Retina (tissue), 1 donor: ENCODE measurements at places on chromosomes 6 and 20.

- peak; percentile 86 for DNase-seq
Observed at GRCh38 chr6:36848658-36849441, 9.6 kb upstream of the CPNE5 start.

- DNase-seq: no peak
Observed at GRCh38 chr6:150603176-150603575, 3.5 kb downstream of the PLEKHG1 start.

GRCh38 chr6:156416391-156416790 lies 360.8 kb upstream of the ARID1B start:
- DNase-seq: no peak

GRCh38 chr6:93219447-93219846 lies 199.9 kb downstream of the EPHA7 start:
- DNase-seq: no peak

GRCh38 chr6:137116807-137117206 lies 56.6 kb downstream of the IL22RA2 start:
- DNase-seq: no peak

DNA sequence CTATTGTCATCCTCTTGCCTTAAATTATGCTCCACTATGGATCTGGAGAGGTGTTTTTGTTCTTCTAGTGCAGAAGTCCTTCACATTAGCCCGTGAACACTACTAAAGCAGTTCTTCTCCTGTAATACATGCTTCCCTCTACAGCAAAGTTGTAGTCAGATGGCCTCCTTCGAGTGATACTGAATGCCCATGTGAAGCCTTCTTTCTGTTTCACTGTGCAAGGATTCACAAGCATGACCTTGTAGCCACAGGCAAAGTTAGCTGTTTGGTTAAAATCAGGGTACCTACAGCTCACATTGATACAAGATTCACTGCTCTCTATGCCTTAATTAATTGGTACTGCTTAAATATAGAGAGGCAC lies 47.6 kb downstream of the ARHGAP18 start:
- no peak for DNase-seq

- no peak for DNase-seq
Observed at GRCh38 chr6:93163146-93163545, 256.2 kb downstream of the EPHA7 start.

DNA sequence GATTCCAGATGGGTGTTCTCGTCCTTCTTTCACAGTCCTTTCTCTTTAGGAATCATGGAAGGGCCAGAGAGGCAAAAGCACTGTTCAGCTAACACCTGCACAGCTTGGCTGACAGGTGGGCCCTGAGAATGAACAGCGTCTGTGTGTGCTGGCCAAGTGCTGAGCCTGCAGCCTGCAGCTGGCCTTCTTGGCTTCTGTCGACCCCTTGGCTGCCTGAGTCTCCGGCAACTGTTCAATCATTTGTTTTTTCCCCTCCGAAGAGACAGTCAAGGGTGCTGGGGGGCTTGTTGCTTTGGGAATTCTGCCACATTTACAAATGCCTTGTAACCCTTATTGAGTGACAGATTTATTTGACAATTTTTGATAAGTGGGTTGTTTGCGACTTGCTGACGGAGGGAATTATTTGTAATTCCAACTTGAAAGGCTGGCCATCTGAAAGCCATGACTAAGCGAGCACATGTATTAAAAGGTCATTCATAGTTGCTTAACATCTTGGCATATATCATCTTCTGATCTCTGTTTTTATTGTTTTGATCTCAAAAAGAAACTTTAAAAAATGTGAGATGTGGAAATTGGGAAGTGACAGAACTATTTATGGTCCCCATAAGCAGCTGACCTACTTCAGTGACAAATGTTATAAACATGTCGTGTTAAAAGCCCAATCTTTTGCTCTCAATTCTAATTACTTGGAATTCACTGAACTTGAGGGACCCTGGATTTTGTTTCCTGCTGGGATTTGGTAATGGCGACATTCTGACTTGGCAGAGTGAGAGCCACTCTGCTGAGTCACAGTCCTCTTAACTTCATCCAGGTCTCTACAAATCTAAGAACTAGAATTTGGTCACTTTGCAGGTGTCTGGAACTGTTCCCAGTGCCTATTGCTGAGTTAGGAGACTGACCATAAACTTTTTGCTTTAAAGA lies 41.9 kb upstream of the FERMT1 start:
- no peak for DNase-seq

GRCh38 chr20:38212806-38213606 lies 47.5 kb downstream of the KIAA1755 start:
- DNase-seq: no peak
